ENCODE measurements at places on chromosomes 5 and 9. TPM values are rescaled to one million over a fixed set of nuclear protein-coding genes. Genes with fewer than 3 reads are reported as not detected.

Gene ABLIM3
- total RNA-seq = 7.8 TPM

DNA sequence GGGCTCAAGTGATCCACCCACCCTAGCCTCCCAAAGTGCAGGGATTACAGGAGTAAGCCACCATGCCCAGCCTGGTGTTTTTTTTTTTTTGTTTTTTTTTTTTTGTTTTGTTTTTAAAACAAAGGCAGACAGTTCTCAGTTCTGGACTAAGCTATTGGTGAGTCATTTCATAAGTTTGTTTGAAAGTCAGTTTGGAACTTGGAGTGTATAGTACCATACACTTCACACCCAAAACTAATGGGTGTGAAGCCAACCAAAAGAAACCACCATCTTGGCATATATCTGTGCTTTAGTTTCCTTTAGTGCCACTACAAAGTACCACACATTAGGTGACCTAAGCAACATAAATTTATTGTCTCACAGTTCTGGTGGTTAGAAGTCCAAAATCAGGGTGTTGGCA lies 13.4 kb downstream of the MAST4 start:
- H3K27ac ChIP-seq = no peak overlapping the region
- H3K4me3 ChIP-seq = no peak overlapping the region
- peaks cover 13% of the 10 kb centered on the region for H3K27me3 ChIP-seq
- DNase-seq = no peak
- H3K4me1 ChIP-seq = no peaks in the 10 kb centered on the region

GRCh38 chr5:116573702-116574366 lies 789 bp downstream of the SEMA6A start:
- DNase-seq = peak; percentile 75
- H3K4me3 ChIP-seq = peak overlapping the region; percentile 99
- H3K27me3 ChIP-seq = peaks cover 4% of the 10 kb centered on the region
- peak overlapping the region; percentile 93 for H3K27ac ChIP-seq

DNA sequence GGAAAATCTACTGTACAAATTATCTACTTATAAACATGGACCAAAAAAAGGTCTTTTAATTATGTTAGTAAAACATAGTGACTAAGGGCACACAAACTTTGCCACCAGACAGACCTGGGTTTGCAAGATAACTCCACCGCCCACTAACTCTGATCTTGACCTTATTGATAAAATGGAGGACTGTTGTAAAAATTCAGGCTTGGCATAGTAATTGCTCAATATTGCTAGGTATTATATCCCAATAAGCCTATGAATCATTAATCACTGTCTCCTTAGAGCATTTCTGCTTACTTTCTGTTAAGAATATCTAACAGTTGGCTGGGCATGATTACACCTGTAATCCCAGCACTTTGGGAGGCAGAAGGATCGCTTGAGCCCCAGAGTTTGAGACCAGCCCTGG lies 3.8 kb downstream of the C9orf40 start:
- no peak for DNase-seq
- no peak overlapping the region for H3K27ac ChIP-seq
- peaks cover 14% of the 10 kb centered on the region for H3K4me1 ChIP-seq
- H3K36me3 ChIP-seq = no peaks in the 10 kb centered on the region
- H3K27me3 ChIP-seq = no peaks in the 10 kb centered on the region

GRCh38 chr5:156526081-156526925 lies 199.3 kb downstream of the SGCD start:
- no peaks in the 10 kb centered on the region for H3K4me1 ChIP-seq
- H3K4me3 ChIP-seq = no peak overlapping the region
- no peaks in the 10 kb centered on the region for H3K27me3 ChIP-seq

DNA sequence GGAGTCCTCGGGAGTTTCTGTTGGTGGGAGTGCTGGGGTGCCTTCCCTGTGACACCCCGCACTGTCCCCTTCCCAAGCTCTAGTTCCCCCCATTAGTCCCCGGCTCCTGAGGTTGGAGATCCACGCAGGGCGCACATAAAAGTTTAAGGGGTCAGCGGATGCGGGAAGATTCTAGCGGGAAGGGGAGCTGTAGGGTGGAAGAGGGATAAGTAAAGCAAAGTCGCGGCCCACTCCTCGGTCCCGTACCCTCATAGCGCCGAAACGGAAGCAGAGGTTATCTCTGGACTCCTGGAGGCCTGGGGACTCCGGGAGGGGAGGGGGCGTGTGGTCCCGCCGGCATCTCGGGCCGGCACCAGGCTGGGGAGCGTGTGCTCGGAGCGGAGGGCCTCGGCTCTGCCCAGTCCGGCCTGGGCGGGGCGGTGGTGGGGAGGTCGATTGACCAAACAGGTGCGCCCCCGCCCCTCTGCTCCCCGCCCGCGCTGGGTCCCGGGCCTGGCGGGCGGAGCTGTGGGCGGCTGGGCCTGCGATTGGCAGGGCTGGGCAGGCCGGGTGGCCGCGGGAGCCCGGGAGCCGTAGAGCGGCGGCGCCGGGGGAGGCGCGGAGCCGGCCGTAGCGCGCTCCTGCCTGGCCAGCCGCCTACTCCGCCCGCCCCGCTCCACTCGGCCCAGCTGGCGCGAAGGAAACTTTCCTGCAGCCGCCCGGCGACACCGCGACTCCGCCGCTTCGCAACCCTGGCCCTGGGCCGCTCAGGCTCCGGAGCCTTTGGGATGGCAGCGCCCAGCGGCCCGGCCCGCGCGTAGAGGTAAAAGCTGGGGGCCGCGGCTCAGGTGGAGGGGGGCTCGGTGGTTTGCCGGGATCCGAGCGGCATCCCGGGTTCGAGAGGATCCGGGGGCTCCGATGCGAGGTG lies 52.2 kb upstream of the DAB2IP start:
- H3K4me1 ChIP-seq = peaks cover 22% of the 10 kb centered on the region
- H3K36me3 ChIP-seq = no peaks in the 10 kb centered on the region
- peaks cover 14% of the 10 kb centered on the region for H3K27me3 ChIP-seq
- peak; percentile 83 for DNase-seq
- H3K4me3 ChIP-seq = peak overlapping the region; percentile 87

Gene EIF4EBP3
- total RNA-seq = 4.8 TPM

DNA sequence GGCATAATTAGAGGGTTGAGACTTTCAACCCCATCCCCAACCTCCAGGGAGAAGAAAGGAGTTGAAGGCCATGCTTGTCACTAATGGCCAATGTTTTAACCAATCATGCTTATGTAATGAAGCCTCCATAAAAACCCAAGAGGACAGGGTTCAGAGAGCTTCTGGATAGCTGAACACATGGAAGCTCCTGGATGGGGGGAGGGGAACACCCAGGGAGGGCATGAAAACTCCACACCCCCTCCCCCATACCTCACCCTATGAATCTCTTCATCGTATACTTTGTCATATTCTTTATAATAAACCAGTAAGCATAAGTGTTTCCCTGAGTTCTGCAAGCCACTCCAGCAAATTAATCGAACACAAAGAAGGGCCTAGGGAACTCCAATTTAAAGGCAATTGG lies 81.7 kb downstream of the ALDH7A1 start:
- H3K4me3 ChIP-seq = no peak overlapping the region
- H3K27ac ChIP-seq = no peak overlapping the region
- peaks cover 27% of the 10 kb centered on the region for H3K4me1 ChIP-seq
- H3K36me3 ChIP-seq = no peaks in the 10 kb centered on the region
- no peak for DNase-seq

Gene GDF9
- 1.5 TPM for total RNA-seq
